ACHN (cell line): ENCODE measurements at places on chromosomes 5 and 9.
A peak's percentile ranks its signal among the peaks of the same experiment; 100 is the strongest.

DNA sequence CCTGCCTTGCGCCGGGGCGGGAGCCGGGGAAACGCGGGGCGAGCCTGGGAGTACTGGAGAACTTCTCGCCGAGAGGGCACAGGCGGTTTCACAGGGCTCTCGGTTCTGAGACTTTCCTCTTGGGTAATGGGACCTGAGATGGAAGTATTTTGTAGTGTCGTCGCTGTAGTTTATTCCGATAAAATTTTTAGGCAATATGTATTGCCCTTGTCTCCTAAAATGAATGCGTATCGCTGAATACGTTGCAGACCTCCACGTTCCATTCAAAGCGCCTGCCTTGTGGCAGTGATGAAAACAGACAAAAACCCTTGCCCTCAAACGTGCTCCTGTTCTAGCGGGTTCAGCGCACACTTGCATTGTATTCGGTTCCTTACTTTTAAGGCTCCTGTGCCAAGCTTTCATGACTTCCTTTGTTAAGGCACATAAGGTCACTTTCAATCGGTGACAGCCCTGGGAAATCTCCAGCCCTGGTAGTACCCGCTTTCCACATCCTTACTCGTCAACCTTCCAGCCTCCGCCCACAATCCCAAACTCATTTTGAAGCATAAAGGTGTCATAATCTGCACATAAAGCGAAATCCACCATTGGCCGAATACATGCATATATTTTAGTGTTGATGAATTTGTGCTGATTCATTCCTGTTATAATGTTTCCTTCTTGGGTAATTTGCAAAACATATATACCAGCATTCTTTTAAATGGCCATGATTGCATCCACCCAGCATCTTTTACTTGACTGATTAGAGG, 694 bp downstream of the RMI1 start:
- peak; percentile 26 for DNase-seq

DNA sequence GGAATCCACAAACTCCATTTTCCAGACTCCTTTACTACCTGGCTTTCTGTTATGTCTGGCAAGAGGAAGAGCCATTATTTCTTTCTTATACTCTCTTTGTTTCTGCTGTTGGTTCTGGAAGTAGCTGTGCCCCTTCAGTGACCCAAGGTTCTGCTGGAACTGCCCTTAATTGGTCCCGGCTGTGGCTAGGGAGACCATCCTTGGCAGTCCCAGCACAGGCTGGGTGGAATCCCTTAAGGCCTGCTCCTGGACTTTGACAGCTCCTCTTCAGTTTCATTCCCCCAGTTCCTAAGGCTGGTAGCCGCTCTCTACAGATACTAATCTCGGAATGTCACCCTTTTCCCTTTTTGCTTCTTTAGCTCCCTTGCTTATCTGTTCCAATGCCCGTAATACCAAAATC, 81.9 kb upstream of the GLIS3 start:
- no peak for DNase-seq

DNA sequence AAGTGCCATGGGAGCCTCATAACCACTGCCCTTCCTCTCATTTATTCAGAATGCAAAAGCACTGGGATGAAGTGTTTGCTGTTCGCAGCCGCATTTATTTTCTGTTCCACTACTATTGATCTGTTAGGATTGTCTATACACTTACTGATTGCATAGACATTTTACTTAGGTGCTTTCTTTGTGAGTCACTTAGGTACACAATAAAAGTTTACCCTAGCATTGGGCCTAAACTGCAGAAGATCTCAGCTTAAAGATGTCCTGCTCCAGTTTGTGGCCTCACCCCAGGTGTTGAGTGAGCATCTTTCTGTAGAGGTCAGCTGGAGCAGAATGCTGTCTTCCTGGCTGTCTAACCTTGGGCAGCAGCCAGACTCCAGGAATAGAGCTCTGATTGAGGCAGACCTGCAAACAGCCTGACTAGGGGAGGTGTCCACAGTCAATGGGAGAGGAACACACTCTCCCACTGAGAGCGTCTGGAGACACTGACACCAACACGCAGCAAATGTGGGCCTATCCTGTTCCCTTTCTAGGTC, 54.0 kb downstream of the GPR21 start:
- DNase-seq, result no peak

DNA sequence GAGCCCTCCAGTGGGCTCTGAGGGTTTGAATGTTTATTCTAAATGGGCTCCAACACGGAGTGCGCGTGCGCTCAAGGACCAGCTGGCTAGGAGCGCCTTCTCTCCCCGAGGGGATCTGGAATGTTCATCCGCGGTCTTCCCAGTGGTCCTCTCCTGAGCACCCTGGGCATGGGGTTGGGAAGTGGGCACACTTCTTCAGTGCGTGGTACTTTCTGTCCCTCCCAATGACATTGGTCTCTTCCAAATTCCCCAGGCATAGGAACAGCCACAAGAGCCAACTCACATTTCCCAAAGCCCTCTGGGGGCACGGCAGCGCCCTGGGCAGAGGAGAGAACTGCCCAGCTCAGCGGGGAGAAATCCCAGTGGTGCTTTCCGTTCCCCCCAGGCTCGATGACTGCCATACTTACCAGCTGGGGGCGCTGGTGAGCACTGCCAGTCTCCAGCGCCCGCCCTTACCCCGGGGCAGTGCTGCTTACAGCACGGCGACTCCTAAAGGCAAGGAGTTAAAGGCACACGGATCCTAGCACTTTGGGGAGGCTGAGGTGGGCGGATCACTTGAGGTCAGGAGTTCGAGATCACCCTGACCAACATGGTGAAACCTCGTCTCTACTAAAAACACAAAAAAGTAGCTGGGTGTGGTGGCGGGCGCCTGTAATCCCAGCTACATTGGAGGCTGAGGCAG, 29.9 kb upstream of the OBP2B start:
- peak; percentile 87 for DNase-seq

DNA sequence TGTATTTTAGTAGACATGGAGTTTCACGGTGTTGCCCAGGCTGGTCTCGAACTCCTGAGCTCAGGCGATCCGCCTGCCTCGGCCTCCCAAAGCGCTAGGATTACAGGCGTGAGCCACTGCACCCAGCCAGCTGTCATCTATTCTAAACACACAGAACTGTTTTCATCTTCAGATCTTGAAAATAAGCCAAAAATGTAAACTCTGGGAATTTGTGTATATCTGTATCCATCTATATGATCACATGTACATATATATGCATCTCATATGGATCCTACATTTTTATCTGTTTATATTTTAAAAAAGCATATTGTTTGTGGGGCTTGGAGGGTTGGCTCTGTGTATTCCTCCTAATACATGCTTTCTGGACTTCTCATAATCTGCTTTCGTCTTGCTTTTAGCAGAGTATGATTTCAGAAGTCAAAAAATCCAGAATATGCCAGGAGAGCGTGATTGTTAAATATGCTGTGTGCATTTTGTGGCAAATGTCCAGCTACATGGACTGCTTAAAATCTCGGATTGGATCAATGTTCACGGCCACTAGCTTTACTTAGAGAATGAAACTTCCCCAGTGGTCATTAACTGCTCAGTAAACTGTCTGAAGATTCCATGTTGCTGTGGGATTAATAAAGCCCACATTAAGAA, 274.4 kb upstream of the IRX1 start:
- no peak for DNase-seq
